ENCODE measurements at places on chromosomes 12 and 14.

GRCh38 chr14:38291681-38292467 is 36.0 kb upstream of the CLEC14A start:
- no peak for DNase-seq

GRCh38 chr12:4145990-4146859 is 127.3 kb upstream of the CCND2 start:
- no peak for DNase-seq

GRCh38 chr14:65357113-65357512 is 55.4 kb upstream of the FUT8 start:
- no peak for DNase-seq

GRCh38 chr12:76029982-76030340 is 1.6 kb downstream of the PHLDA1 start:
- no peak for DNase-seq

DNA sequence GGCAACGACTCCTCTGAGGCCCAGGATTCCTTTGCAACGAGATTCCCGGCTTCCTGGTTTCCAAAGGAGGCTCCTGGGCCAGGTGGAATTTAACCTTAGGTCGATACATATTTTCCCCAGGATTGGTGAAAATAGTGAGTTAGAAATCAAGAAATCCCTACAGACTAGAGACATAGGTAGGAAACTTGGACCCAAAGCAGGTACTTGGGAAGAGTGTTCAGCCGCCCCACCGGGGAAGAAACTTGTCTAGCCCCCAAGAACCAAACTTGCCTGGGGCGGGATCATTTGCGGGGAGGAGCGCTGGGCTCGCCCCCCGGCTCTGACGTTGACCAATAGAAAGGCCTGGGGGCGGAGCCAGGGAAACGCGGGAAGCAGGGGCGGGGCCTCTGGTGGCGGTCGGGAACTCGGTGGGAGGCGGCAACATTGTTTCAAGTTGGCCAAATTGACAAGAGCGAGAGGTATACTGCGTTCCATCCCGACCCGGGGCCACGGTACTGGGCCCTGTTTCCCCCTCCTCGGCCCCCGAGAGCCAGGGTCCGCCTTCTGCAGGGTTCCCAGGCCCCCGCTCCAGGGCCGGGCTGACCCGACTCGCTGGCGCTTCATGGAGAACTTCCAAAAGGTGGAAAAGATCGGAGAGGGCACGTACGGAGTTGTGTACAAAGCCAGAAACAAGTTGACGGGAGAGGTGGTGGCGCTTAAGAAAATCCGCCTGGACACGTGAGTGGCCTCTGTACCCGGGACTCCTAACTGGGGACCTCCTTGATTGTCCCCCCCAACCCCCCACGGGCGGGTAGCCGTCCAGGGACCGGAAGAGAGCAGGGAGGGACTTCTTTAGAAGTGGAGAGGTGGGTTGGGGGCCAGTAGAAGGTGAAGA is at the start of gene CDK2:
TSS of gene CDK2 (plus strand) at position 423 of the 874 bp plus-strand sequence. CDS start at position 602, 179 bp downstream.
- peak; percentile 64 for DNase-seq

DNA sequence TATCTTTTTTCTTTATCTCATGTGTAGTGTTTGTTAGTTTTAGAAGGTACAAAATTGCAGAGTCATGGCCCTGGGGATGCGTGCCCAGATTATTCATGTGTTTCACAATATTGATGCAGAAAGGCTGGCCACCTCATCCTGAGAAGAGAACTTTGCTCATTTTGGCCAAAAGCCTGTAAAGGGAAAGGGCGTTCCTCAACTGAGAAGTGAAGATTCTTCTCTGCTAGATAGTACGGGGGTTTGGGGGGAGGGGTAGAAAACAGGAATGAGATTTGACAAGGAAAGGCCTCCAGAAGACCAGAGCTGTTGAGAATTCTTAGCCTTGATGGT is 1.7 kb downstream of the MGST1 start:
- DNase-seq = no peak

- DNase-seq = no peak
These were observed 22.9 kb upstream of the KTN1 start for GRCh38 chr14:55556929-55557623.

DNA sequence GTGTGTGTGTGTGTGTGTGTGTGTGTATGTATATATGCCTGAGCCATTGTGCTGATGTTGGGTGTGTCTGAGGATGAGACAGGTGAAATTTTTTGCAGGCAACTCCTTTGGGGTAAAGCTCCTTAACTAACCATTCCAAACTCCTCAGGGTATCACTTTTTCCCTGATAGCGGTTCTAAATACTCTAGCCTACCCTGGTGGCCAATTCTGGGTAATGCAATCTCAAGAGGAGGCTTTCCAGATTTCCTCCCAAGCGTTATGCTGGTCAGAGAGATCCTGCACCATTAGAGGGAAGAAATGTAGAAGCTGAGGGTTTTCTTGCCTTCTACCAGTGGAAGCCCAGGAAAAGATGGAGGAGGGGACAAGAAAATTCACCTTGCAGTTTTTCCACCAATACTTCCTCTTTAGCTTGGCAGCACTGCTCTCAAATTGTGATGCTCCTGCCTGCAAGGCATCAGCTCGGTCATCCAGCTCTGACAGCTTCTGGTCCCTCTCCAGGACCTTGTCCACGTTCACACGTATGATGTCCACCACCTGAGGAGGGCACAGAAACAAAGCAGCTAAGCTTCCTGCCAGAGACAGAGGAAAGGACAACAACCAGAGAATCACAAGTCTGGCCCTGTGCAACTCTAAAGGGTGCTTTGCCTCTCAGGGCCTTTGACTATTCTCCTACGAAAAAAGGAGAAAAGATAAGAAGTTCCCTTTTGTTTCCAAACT is 4.9 kb downstream of the VAMP1 start:
- no peak for DNase-seq

DNA sequence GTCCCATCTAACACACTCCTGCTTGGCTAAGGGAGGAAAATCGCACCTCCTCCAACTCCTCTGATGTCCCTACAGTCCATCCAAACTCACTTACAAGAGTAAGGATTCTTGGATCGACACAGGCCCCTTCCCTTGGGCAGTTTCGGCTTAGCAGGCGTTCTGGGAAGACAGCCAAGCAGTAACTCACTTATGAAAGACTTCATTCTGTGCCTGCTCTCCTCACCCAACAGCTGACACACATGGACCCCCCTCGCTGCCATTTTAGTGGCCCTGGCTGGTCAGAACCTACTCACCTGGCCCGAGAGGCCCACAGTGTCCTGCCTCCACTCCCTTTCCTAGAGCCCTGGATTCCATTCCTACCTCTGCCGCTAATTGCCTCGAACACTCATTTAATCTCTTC is 52.3 kb upstream of the BCL2L14 start:
- no peak for DNase-seq

DNA sequence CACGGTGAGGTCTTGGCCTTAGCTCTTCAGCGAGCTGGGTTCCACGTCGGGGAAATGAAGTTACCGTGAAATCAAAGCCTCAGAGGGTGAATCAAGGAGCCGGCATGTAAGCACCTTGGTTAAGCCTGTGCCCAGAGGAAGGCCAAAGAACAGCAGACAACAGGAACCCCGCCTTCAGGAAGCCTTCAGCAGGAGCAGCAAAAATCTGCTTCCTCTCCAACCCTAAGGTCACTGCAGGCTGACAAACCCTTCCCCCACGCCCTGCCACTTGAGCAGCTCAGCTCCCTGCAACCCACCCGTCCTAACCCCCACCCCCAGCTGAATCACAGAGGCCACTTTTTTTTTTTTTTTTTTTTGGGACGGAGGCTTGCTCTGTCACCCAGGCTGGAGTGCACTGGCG is 72.9 kb upstream of the LTA4H start:
- no peak for DNase-seq

GRCh38 chr14:104703269-104703668 is 13.9 kb downstream of the INF2 start:
- no peak for DNase-seq

DNA sequence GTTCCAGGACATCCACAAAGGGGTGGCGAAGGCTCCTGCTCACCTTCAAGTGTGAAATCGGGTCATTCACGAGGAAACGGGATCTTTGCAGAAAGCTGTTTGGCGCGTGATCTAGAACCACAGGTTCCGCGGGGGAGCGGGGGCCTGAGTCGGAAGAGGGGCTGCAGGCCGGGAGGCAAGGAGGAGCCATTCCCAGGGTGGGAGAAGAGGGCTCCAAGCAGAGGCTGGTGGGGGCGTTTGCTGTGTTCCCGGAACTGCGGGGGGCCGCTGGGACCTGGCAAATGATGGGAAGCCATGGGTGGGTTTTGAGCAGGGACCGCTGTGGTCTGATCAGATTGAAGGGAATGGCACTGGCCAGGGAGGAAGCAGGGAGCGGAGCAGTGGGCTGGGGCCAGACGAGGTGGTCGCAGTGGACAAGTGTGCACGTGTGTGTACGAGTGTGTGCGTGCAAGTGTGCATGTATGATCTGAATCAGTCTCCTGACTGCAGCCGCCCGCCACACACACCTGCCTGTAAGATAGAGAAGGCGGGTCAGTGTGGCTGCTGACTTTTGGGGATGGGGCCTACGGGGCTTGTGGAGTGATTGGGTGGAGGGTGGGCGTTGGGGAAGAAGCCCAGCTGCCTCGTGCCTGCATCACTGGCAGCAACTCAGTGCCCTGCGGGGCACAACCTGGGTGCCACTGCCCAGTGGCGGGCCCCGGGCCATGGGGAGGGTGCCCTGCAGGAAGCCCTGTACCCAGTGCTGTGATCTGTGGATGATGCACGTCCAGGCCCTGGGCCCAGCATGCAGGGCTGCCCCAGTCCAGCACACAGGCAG is 141.9 kb downstream of the KIF26A start:
- peak; percentile 2 for DNase-seq

DNA sequence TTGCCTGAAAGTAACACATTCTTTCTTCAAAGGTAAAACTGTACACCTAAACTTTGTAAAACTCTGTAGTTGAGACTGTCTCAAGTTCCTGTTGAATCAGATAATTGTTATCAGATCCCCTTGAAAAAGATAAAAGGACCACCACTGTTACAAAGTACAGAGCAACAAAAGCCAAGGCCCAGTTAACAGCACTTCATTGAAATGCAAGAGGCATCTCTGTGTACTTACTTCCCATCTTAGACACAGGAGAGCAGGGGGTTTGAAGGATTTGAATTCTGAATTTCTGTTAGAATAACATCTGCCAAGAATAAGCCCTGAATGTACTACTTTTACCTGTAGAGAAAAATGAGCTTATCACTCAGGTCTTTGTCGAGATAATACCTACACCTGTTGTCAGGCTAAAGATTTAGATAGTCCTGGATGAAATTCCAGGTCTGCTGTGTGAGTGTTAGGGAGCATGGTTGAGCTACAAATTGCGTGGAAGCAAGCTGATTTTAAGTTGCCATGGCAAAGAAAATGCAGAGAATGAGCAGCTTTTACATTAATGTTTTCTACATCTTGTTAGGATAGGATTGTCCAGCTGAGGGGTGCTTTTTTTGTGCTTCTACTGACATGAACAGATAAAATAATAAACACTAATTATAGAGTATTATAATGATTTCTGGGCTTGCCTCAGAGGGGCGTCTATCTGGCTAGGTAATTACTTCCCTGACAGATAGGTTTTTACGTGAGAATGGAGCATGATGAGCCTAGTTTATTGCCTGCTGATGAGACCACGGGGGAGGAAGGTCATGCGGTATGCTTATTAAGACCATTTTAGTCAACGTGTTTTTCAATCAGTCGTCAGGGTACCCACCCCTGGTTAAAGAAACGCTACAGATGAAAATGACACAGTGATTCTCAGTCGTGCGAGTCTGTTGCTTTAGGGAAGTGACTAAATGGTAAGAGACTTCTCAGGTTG is 309.2 kb downstream of the PAWR start:
- no peak for DNase-seq

- DNase-seq = no peak
These were observed 298.6 kb upstream of the PPFIA2 start for GRCh38 chr12:82057770-82058169.

- DNase-seq = no peak
These were observed 53.9 kb downstream of the DAD1 start for GRCh38 chr14:22535126-22535525.

DNA sequence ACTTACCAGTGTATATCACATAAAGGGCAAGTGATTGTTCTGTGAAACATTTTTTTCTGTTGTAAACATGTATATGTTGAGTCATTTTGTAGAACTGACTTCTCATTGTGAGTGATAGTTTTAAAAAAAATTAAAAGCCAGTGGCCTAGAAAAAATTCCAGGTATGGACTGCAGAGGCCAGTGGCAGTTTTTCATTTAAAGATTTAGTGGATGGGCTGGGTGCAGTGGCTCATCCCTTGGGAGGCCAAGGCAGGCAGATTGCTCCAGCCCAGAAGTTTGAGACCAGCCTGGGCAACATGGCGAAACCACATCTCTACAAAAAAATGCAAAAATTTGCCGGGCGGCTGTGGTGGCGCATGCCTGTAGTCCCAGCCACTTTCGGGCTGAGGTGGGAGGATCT is 84.7 kb upstream of the MDM1 start:
- no peak for DNase-seq

DNA sequence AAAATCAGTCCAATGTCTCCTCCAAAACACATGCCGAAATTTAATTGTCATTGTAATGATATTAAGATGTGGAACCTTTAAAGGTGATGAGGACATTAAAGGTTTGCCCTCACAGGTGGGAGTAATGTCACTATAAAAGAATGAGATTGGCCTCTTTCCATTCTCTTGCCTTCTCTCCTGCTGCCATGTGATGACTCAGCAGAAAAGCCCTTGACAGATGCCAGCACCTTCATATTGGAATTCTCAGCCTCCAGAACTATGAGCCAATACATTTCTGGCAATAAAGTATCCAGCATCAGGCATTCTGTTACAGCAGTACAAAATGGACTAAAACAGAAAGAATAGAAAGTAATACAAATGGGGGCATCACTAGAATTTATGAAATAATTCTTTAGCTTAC is 609.7 kb downstream of the SLC16A7 start:
- DNase-seq = no peak

GRCh38 chr14:53890611-53891101 is 66.0 kb downstream of the BMP4 start:
- no peak for DNase-seq

DNA sequence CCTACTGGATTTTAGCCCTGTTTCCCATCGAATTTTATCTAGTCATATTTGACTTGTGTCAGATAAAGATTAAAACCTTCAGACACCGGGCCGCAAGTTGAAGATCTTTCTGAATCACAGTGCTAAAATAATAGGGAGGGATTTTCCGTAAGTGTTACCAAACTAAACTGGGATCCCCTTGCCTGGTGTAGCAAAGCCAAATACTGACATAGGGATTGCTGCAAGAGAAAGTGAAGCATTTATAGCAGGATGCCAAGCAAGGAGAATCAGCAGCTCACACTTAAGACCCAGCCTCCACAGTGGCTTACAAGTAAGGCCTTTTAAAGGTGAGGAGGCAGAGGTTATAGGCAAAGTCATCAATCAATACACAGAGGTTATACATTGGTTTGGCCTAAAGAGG is 147.4 kb downstream of the AKAP6 start:
- DNase-seq = no peak

DNA sequence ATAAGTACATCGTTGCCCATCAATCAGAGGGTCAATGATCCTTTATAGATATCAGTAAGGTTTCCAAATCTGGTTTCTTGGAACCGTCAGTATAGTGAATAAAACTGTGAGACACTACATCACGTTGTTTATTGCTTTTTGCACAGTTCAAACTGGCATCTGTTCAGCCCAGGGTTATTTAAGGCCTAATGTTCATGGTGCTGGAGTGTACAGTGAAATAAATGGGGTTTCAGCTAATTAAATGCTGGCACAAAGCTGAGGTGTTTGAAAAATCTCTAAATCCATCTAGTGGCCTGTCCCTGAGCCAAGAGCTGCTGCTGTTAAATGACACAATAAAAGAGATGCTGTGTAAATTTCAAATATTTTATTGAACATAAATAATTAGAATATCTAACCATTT is 69.9 kb downstream of the RPS29 start:
- DNase-seq = no peak
